MG63 (cell line): ENCODE measurements at places on chromosomes 5 and 9. TPM values are rescaled to one million over a fixed set of nuclear protein-coding genes. Genes with fewer than 3 reads are reported as not detected.

DNA sequence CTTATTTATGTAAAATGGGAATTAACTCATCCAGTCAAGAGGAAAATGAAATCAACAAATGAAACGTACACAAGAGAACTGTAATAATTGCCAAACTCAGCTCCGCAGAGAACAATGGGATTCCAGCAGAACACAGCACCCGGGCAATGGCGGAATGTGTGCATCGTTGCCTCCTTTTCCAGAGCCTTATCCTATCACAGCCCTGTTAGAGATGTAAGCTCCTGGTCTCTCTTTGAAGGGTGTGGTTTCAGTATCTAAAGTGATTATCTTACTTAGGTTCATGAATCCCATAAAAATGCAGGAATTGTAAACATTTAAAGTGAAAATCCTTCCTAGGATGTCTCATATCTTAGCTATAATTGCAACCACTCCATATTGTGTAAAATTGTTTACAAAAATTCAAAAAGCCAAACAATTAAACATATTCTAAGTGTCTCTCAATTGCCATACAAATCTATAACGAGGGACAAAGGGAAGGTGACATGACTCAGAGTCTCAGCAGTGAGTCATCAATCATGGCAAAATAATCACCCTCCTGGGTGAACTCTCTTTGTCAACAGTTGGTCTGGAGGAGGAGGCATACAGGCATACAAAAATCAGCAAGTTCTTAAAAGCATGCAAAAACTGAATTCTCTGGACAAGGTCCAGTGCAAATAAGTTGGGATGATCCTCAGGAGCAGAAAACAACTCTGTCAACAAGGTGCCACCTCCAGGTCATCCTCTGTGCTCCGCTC, 22.6 kb downstream of the SEMA5A start:
- no peak for DNase-seq

DNA sequence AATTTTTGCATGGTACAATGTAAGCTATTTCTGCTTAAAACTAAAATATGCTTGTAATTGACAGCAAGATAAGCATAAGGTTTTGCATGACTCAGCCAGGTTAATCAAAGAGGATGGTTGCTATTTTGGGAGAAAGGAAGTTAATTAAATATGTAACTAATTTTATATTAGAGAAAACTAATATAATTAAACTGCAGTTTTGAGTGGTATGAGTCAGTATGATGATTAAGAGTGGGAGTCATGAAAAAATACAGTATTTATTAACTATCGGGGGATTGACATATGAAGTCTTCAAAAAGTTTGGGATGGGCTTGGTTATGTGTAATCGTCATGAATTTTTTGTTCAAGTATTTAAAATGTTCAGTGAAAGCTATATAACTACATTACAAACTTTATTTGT, 54.0 kb upstream of the CDK20 start:
- no peak for DNase-seq

- no peak for DNase-seq
These were observed 62.6 kb upstream of the DMAC1 start for GRCh38 chr9:7862170-7862569.

DNA sequence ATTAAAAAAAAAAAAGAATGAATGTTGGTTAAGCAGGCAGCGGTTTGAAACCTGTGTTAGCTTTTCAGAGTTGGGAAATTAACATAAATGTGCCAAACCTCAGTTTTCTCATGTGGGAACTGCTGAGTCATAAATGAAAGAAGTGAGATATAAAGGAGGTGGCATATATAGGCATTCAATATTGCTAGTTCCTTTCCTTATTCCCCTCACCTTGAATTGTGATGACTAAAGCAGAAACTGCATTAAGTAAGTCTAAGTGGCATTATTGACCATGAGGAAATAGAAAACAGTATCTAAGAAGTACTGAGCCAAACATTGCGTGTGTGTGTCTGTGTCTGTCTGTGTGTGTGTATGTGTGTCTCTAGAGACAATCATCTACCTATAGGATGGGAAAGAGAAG, 691.2 kb downstream of the TLR4 start:
- DNase-seq, result no peak

DNA sequence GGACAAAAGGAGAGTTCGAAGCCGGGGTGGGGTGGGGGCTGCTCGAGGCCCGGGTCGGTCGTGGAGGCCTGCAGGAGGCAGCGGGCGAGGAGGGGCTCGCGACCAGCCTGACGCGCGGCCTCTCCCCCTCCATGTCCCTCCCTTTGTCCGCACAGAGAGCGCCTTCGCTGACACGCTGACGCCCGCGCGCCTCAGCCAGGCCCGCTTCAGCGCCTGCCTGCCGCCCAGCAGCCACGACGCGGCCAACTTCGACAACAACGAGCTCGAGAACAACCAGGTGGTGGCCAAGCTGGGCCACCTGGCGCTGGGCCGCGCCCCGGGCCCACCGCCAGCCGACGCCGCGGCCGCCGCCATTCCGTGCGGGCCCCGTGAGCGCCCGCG, 42.2 kb downstream of the NEURL1B start:
- no peak for DNase-seq

GRCh38 chr9:106829666-106830408, 33.1 kb upstream of the ZNF462 start:
- no peak for DNase-seq

DNA sequence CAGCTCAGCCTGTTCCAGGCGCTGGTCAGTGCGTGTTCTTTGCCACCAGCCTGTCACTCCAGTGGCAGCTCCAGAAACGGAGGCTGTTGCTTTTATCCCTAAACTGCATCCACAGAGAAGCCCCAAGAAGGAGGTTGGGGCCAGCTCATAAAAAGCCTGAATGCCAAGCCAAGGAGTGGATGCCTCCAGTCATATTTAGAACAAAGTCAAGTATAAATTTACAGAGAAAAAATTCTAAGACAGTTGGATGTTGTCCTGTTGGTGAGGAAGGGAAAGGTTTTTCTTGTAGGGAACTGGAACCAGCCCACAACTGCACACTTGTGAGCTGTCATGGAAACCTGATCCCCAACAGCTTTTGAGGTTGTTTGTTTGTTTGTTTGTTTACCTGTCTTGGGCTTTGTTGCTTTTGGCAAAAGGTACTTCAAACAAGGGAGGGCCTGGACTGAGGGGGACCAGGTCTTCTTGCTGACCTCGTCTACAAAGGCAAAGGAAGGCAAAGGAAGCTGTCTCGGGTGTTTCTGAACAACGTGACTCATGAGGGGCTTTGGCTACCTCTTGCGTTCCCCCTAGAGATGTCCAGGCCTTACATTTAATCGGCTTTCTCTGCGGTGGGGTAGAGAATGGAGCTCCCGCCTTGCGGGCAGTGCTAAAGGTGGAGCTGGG, 36.7 kb downstream of the OLFML2A start:
- DNase-seq, result peak; percentile 35

- DNase-seq, result peak; percentile 53
These were observed 427.3 kb downstream of the ISL1 start for GRCh38 chr5:51810592-51810991.

GRCh38 chr5:56698463-56699381, 116.6 kb upstream of the MAP3K1 start:
- DNase-seq, result no peak

GRCh38 chr5:10331341-10331796, 22.1 kb upstream of the MARCHF6 start:
- DNase-seq, result peak; percentile 76

DNA sequence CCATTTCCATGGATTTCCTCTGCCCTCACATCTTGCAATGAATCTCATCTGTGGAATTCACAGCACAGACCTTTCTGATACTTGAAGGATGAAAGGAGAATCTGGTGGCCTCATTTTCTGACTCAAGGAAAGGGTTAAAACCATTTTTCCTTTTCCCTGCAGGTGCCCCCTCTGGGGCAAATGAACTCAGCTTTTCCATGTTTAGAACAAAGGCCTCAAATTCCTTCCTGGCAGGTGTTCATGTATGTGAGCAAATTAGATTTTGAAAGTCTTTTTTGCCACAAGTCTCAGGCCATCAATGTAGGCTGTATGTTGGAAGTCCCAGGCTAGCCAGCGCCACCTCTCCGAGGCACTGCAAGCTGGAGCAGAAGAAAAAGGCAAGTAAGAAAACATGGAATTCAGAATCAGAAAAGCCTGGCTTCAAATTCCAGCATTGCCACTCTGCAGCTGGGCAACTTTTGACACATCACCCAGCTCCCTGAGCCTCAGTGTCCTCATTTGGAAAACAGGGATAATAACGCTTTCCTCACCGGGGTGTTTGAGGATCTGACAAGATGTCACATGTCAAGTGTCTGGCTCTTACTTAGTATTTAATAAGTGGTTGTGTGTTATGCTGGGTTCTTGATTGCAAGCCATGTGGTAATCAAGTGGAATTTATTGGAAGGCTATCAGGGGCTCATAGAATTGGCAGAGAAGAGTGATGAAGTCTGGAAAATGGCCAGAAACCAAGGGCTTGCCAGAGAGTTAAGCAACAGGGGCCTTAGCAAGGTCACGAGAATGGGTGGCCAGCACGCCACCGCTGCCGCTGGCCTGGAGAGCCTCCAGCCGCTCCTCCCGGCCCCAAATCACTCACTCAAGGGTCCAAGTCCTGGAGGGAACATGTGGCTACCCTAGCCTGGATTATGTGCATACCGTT, 48.4 kb upstream of the SMIM23 start:
- DNase-seq, result peak; percentile 81

- peak; percentile 9 for DNase-seq
These were observed 283.9 kb upstream of the ANKRD55 start for GRCh38 chr5:56517011-56517416.

The ACSL6 gene
- total RNA-seq, result 1.1 TPM in 1 of 2 replicates, not detected in the other

The PKD2L2 gene
- not detected in 2 replicates for total RNA-seq
